H1 (cell line): ENCODE measurements at places on chromosomes 5 and 9.

- H3K27ac ChIP-seq: no peak overlapping the region
- no peak for DNase-seq
- no peak overlapping the region for H3K4me3 ChIP-seq
- H3K36me3 ChIP-seq: no peaks in the 10 kb centered on the region
- peaks cover 7% of the 10 kb centered on the region for H3K4me1 ChIP-seq
These were observed 75.3 kb upstream of the BARHL1 start for GRCh38 chr9:132506977-132507669.

- DNase-seq: no peak
- no peaks in the 10 kb centered on the region for H3K27me3 ChIP-seq
- H3K27ac ChIP-seq: no peak overlapping the region
- H3K36me3 ChIP-seq: no peaks in the 10 kb centered on the region
These were observed 123.5 kb downstream of the KCNIP1 start for GRCh38 chr5:170627271-170627670.

- H3K4me1 ChIP-seq: peaks cover 12% of the 10 kb centered on the region
- H3K4me3 ChIP-seq: 0 out of 2 replicates have a peak overlapping the region, but pooled peaks have one; percentile 30
- peaks cover 74% of the 10 kb centered on the region for H3K27me3 ChIP-seq
- no peak for DNase-seq
- no peaks in the 10 kb centered on the region for H3K36me3 ChIP-seq
These were observed 3.7 kb upstream of the SLC9A3 start for GRCh38 chr5:527646-528628.

GRCh38 chr9:124355941-124356744 is 59.1 kb downstream of the PSMB7 start:
- no peak overlapping the region for H3K27ac ChIP-seq
- H3K36me3 ChIP-seq: peaks cover 17% of the 10 kb centered on the region
- no peaks in the 10 kb centered on the region for H3K27me3 ChIP-seq
- H3K4me3 ChIP-seq: no peak overlapping the region

- no peak for DNase-seq
- H3K27me3 ChIP-seq: no peaks in the 10 kb centered on the region
These were observed 210.2 kb downstream of the TSSK1B start for GRCh38 chr5:113224605-113225065.

DNA sequence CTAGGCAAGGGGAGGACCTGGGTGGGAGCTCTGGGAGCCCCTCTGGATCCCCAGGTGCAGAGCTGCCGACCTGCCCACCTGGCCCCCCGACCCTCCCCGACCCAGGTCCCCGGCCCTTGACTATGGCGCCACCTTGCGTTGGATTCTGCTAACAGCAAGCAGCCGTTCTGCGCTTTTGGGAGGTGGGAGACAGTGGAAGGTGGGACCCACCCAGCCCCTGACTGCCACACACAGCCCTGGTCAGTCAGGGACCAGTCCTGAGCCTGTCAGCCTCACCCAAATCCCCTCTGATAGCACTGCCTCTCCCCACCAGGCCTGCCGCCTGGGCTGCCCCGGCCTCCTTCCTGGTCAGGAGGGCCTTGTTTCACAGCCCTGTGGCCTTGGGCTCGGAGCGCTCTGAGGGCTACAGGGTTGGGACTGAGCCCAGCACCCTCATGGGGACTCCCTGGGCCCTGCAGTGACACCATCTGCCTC is 77.9 kb downstream of the HMCN2 start:
- no peak overlapping the region for H3K4me3 ChIP-seq
- H3K27ac ChIP-seq: no peak overlapping the region
- H3K4me1 ChIP-seq: peaks cover 9% of the 10 kb centered on the region; the same call in 1 of the 2 replicates

DNA sequence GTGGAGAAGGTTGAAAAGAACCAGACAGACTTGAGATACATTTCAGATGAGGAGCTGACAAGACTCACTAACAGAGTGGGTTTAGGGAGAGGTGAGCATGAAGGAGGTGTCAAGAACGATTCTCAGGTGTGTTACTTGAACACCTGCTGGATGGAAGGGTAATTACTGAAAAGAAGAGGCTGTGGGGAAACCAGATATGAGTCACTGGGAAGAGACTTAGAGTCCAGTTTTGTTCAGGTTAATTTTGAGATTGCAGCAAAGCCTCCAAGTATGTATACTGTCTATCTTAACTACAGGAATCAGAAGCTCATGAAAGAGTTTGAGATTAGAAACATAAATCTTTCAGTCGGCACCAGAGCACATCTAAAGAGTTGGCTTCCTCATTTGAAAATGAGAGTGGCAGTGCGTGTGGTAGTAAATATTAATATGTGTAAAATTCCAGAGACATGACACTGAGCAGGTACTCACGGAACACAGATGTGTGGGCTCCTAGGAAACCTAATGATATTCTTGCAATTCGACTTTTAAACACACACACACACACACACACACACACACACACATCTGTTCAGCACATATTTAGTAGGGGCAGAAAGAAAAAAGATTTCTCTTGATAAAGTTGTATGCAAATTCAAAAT is 197.1 kb downstream of the CDH18 start:
- no peak for DNase-seq
- no peak overlapping the region for H3K4me3 ChIP-seq
- H3K27me3 ChIP-seq: no peaks in the 10 kb centered on the region
- H3K27ac ChIP-seq: no peak overlapping the region
- no peaks in the 10 kb centered on the region for H3K36me3 ChIP-seq

DNA sequence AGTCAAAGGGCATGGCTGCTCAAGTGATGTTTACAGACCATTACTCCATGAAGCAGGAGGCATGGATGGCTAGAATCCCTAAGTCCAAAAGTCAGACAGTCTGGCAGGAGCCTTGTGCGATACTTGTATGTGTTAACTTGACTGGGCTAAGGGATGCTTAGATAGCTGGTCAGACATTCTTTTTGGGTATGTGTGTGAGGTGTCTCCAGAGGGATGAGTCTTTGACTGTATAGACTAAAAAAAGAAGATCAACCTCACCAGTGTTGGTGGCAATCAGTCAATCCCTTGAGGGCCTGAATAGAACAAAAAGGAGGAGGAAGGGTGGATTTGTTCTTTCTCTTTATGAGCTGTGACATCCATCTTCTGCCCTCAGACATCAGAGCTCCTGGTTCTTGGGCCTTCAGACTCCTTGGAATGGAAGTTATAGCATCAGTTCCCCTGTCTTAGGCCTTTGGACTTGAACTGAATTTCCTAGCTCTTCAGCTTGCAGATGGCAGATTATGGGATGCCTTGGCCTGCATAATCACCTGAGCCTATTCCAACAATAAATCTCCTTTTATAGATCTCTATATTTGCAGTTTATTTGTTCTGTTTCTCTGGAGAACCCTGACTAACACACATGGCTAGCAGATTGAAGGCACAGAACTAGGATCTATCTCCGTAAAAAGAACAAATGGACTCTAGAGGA is 9.7 kb upstream of the HSPB3 start:
- no peaks in the 10 kb centered on the region for H3K36me3 ChIP-seq
- no peak for DNase-seq
- no peaks in the 10 kb centered on the region for H3K27me3 ChIP-seq
- H3K27ac ChIP-seq: no peak overlapping the region
- H3K4me1 ChIP-seq: no peaks in the 10 kb centered on the region; the same call in 1 of the 2 replicates

- no peaks in the 10 kb centered on the region for H3K4me1 ChIP-seq
- no peak overlapping the region for H3K4me3 ChIP-seq
- DNase-seq: no peak
- H3K27me3 ChIP-seq: no peaks in the 10 kb centered on the region
- H3K27ac ChIP-seq: no peak overlapping the region
- H3K36me3 ChIP-seq: no peaks in the 10 kb centered on the region
These were observed 60.9 kb upstream of the GDNF start for GRCh38 chr5:37900692-37901091.

DNA sequence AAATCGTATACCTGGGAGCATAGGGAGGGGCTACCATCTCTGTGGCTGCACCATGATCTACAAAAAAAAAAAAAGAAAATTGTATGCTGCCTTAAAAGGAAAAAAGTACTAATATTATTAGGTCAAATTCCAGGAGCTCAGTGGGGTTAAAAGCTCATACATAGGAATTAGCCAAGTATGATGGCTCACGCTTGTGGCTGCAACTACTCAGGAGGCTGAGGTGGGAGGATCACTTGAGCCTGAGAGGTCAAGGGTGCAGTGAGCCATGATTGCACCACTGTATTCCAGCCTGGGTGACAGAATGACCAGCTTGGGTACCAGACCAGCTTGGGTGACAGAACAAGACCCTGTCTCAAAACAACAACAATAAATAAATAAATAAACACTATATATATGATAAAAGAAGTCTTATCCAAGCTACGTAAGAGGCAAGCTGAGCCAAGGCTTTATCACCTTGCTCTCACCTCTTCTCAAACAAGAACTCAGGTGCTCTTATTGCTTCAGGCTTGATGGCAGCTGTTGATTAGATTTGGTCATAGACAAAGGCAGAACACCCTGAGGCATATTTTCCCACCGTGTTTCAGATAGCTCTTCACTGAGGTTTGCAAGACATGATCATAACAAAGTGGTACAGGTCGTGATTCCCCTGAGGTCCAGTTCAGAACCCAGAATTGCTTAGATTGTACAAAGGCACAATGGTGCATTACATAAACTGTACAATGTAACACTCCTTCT is 3.3 kb upstream of the FBXW11 start:
- H3K27ac ChIP-seq: no peak overlapping the region
- H3K4me3 ChIP-seq: no peak overlapping the region
- peaks cover 10% of the 10 kb centered on the region for H3K4me1 ChIP-seq
- no peak for DNase-seq
- H3K36me3 ChIP-seq: no peaks in the 10 kb centered on the region

GRCh38 chr5:18605186-18605585 is 970.9 kb downstream of the TAF11L14 start:
- no peak for DNase-seq
- H3K4me1 ChIP-seq: no peaks in the 10 kb centered on the region
- H3K4me3 ChIP-seq: no peak overlapping the region
- H3K27ac ChIP-seq: no peak overlapping the region
- no peaks in the 10 kb centered on the region for H3K36me3 ChIP-seq

GRCh38 chr5:113190347-113190746 is 213.7 kb downstream of the DCP2 start:
- no peak for DNase-seq
- no peaks in the 10 kb centered on the region for H3K27me3 ChIP-seq
- no peak overlapping the region for H3K27ac ChIP-seq
- H3K4me1 ChIP-seq: no peaks in the 10 kb centered on the region; the same call in 1 of the 2 replicates
- no peak overlapping the region for H3K4me3 ChIP-seq
- H3K36me3 ChIP-seq: no peaks in the 10 kb centered on the region

DNA sequence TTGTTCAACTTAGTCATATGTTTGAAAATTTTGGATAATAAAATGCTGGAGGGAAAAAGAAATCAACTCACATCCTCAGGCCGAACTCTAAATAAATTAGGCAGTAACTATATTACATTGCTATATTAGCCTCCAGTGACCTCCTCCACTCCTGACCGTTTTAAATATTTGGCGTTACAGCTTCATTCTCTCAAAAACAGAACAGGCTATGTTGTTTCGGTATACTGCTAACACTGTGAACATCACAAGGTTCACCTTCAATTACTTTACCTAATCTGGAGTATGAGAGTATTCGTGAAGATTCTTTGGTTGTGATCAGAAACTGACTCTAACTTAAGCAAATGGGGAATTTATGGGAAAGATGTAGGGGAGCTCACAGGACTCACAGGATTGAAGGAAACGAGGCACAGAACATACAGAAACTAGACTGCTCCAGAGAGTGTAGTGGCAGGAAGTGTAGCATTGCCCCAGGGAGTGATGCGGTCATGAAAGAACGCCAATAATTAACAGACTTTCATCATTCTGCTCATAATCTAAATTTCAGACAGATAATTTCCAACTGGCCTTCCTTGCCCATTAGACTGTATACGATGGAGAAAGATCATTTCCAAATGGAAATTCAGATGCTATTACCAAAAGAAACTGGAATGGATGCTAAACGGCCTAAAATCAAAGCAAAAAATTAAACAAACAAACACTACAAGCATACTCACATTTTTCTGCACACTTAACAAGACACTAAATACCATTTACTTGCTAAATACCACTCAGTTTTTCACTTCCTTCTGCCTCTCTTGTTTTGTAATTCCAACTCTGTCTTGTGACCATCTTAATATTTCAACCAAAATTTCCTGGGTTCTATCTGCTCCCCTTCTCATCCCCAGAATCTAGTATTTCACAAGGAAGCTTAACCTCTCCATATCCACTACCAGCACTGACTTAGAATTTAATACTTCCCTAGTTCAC is 110.1 kb upstream of the LPAR1 start:
- no peak overlapping the region for H3K4me3 ChIP-seq
- no peaks in the 10 kb centered on the region for H3K4me1 ChIP-seq
- no peaks in the 10 kb centered on the region for H3K27me3 ChIP-seq
- no peak for DNase-seq
- H3K27ac ChIP-seq: no peak overlapping the region
- no peaks in the 10 kb centered on the region for H3K36me3 ChIP-seq

DNA sequence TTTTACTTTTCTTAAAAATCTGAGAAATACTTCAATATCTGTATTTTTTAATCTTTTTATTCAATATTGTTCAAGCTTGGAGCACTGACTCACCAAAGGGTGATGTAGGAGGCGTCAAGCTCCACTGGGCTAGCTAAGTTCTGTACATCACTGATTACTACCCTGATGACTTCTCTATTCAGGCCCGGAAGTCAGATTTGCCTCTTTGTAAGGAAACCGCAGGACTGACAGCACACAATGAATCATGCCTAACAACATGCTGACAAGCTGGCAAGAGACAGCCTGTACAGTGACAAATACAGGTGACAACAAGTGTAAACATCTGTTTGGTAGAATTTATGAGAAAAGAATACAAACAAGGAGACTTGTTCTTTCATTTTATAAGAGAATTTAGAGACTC is 627.9 kb upstream of the RORB start:
- no peaks in the 10 kb centered on the region for H3K36me3 ChIP-seq
- no peak overlapping the region for H3K4me3 ChIP-seq
- H3K27me3 ChIP-seq: no peaks in the 10 kb centered on the region
- H3K27ac ChIP-seq: no peak overlapping the region

DNA sequence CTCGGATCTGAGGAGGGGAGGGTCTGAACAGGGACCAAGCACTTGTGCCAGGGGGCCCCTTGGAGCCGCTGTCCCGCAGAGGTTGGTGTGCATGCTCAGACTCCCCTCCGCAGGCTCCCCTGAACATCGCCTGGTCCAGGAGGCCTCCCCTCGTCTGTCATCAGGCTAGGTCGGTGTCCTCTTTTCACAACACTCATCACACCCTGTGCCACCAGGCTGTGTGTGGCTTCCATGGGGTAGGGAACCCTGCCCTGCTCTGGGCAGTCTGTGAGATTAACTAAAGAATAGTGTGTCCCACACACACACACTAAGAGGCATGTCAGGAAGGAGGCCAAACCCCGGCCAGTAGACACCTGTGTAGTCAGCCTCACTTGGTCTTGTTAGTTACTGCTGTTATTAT is 119.3 kb downstream of the C5orf15 start:
- H3K36me3 ChIP-seq: no peaks in the 10 kb centered on the region
- no peaks in the 10 kb centered on the region for H3K27me3 ChIP-seq
- no peak overlapping the region for H3K27ac ChIP-seq
- no peak for DNase-seq
- H3K4me1 ChIP-seq: no peaks in the 10 kb centered on the region

DNA sequence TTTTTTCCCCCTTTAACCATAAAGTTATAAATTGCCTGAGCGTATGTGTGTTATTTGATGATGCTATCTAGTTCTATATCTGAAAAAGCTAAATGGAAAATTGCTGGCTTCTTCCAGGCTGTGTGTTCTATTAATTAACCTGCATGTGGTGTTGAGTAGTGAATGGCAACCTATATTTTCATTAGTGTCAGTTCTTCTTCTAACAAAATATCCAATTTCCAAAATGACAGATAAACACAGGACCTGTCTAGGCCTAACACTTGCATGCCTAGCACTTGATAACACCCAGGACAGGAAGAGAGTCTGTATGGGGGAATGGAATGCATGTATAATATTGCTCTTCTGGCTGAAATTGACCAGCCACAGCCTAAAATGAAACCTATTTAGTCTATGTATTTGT is 91.7 kb downstream of the CD180 start:
- no peak overlapping the region for H3K4me3 ChIP-seq
- DNase-seq: no peak
- H3K27me3 ChIP-seq: no peaks in the 10 kb centered on the region
